8988T (cell line): ENCODE measurements at places on chromosomes 3 and 15.

DNA sequence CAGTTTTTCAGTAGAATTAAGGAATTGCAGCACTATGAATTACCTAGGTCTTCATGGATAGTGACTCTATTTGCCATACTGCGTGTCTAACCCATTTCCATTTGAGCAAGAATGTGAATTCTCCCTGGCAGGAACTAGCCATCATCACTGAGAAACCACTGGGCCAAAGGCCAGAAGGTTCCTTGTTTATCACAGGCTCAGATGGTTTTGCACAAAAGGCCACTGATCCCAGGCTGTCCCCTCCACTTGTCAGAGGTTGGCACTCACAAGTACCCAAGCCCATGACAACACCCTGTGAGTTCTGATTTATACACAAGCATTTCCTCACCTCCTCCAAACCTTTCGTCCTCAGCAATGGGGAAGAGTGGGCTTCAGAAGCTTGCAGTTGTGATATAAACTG, 131.8 kb downstream of the FOXB1 start:
- no peak for DNase-seq

DNA sequence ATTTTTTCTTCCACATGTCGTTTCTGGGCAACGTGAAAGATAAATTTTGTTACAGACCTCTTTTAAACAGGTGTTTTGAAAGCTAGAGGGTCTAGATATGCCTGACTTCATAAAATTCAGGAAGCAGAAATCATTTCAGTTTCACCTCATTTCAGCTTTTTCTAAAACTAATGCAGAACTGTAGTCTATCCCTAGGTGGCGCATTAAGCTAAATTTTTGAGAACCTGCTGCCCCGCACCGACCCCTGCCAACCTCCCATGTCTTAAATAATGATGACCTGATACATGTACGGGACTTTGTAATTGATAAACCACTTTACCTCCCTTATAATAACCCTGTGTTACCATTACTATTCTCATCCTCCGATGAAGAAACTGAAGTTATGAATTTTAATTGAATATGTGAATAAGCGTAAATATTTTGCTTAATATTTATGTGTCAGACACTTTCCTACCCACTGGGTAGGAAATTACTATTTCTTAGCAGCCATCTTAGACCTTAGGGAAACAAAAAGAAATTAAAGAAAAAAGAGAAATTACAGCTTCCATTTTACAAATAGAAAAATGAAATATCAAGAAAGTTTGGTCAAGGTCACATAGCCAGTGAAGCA, 78.7 kb upstream of the GCNT3 start:
- no peak for DNase-seq

- no peak for DNase-seq
Measured at GRCh38 chr3:33139996-33140395, 26.2 kb downstream of the CRTAP start.

GRCh38 chr15:20642054-20642767, 100.6 kb upstream of the GOLGA6L6 start:
- no peak for DNase-seq

DNA sequence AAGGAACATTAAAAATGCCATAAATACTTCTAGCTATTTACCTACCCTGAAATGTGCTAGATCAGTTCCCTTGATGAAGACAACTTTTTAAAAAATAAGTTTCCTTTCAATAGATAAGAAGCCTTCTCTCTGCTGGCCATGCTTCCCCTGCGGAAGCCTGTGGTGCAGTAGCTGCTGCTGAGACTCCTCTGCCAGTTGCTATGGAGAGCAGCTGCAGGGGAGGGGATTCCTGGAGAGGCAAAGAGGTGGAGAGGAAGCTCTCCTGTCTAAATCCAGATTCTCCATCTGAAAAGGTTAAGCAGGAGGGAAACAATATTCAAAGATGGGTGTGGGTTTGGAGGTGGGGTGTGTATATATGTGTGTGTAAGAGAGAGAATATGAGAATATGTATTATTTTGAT, 69.8 kb upstream of the BFSP2 start:
- no peak for DNase-seq
